CD8-positive, alpha-beta memory T cell (primary cell): ENCODE measurements at places on chromosomes 13 and 19.
A peak's percentile ranks its signal among the peaks of the same experiment; 100 is the strongest.

DNA sequence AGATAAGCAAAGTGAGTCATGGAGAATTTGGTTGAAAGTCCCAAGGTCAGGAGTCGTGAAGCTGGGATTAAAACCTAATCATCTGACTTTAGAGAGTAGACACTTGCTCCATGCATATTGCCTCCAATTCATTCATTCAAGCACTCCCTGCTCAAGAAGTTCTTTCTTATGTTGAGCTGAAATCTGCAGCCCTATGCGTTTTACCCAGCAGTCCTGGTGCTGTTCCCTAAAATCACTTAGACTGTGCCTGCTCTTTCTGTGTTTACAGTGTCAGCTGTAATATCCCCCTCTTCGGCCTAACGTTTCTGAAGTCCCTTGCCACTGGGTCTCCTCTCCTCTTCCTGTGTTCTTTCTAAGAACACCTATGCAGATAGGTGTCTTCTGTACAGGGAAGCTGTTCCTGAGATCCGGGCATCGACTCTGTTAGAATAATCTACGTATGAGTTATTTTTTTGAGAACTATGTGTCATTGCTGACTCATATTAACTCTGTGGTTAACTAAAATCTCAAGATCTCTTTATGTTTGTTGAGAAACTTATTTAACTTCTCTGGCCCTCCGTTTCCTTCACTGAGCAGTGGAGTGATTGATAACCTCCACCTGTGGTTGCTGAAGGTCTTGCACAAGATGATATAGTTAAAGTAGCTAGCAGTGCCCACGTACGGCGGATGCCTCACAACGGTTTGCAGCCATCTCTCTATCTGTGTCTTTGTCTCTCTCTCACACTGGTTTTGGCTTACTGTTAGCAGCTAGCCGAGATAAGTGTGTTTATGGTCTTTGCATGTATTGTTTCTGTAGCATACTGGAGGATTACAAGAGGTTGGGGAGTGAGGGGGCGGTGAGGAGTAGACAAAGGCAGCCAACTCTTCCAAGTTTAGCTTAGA, 4.7 kb downstream of the ALOX5AP start:
- no peak for DNase-seq

DNA sequence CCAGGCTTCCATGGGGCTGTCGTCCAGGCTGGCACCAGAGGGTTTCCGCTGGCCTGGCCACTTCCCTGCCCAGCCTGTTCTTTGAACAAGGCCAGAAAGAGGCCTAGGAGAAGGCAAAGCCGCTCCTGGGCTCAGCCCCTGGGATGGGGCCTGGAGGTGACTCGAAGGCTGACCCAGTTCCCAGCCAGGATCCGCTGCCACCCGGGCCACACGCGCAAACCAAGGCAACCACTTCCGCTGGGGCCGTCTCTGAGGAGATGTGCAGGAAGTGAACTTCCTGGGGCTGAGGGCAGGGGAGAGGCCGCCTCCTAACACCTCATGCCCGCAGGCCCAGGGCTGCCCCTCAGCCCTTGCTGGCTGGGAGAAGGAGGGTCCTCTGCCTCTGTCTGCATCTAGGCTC, 15.2 kb downstream of the PLEKHF1 start:
- DNase-seq = peak; percentile 79

DNA sequence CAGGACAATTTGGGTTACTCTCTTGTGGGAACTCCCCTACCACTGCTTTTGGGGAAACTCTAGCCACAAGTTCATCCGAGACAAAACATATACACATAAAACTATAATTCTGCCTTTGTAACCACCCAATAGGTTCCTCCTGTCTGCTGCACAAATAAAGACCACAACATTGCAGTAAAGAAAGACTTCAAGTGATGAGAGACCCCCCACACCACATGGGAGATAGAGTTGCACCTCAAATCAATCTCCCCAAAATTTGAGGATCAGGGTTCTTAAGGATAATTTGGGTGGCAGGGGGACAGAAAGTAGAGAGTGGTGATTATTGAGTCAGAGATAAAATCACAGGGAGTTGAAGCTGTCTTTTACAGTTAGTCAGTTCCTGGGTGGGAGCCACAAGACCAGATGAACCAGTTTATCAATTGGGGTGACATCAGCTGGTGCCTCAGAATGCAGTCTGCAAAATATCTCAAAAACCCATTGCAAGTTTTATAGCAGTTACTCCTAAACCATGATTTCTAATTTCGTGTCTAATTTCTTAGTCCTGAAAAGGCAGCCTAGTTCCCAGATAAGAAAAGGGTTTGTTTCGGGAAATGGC, 1348.5 kb downstream of the PCDH9 start:
- DNase-seq = no peak

- DNase-seq = no peak
Measured at GRCh38 chr13:80036845-80037504, 304.0 kb downstream of the SPRY2 start.

DNA sequence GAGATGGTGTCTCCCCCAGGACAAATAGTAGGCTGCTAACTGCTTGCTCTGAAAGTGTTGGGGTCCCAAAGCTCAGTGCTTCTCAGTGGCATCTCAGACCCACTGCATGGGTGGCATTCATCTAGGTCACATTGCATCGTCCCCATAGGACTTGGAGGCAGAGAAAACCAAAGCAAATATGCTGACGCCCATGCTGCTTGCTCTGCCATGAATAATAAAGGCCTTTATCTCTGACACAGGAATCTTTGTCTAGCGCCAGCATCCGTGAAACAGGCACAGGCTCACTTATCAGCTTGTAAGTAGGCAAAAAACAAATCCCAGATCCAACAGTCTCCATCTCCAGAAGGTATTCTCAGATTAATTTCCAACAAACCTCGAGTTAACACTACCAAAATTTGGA, 18.9 kb upstream of the IPO5 start:
- no peak for DNase-seq

DNA sequence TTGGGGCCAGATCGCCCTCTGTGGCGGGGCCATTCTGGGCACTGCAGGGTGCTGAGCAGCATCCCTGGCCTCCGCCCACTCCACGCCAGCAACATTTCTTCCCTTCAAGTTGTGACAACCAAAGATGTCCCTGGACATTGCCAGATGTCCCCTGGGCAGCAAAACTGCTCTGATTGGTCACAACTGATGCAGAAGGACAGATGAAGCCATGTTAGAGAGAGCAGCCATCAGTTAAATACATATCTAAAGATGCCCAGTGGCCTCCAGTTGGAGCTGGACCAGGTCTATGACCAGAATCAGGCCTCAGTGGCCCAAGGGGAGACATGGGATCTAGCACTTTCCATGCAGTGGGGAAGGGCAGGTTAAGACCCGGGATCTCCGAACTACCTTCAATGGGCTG, 125.7 kb downstream of the PTPRS start:
- DNase-seq = no peak

- DNase-seq = peak; percentile 16
Measured at GRCh38 chr19:43820098-43820883, 6.8 kb upstream of the ZNF283 start.
